ENCODE measurements at places on chromosomes 5 and 9. TPM values are rescaled to one million over a fixed set of nuclear protein-coding genes. Genes with fewer than 3 reads are reported as not detected.

The OSMR gene
- 19.1 TPM for total RNA-seq

The FUT7 gene
- 0.39 TPM for total RNA-seq

The SELENOP gene
- total RNA-seq: 597 TPM

The IFNK gene
- total RNA-seq: not detected

The RORB gene
- total RNA-seq: 0.39 TPM

The NSUN2 gene
- total RNA-seq: 48.9 TPM

GRCh38 chr9:25726871-25727410 lies 48.7 kb upstream of the TUSC1 start:
- no peak for DNase-seq

DNA sequence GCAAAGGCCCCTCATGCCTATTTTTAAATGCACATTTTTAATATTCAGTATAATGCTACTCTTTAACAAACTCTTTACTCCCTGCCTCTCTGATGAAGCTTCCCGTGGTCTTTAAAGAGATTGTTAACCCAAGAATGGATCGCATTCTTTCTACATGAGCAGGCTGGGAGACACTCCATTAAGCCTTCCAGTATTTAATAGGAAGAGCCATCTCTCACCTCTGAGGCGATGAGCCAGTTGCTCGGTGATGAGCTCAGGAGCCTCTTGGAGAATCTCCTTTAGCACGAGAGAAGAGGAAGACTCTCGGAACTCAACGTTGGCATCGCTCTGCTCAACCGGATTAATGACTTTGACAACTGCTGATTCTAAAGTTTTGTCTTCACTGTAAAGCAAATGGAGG lies 59.6 kb downstream of the PRUNE2 start:
- no peak for DNase-seq

- DNase-seq: no peak
These were observed 12.9 kb downstream of the ANXA2R start for GRCh38 chr5:43027054-43027785.

GRCh38 chr5:62974623-62975022 lies 396.0 kb downstream of the LRRC70 start:
- DNase-seq: peak; percentile 4

GRCh38 chr5:172383191-172383802 lies 71.0 kb downstream of the SH3PXD2B start:
- no peak for DNase-seq

DNA sequence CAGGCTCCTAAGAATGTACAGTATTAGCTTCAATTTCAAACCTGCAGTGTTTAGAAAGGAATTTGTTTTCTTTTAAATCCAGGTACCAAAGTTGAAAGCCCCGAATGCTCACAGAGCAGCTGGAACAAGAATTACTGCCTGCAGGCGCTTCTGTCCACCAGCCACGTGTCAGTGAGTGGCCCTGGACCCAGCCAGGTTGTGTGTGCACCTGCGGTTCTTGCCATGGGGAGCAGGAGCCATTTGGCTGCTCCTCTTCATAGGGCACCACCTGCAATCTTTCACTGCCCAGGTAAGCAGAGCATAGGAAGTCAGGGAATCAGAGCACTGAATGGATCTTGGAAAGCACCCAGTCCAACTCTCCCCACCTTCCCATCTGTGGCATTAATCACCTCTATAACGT lies 79.5 kb upstream of the PIP5K1B start:
- DNase-seq: no peak

DNA sequence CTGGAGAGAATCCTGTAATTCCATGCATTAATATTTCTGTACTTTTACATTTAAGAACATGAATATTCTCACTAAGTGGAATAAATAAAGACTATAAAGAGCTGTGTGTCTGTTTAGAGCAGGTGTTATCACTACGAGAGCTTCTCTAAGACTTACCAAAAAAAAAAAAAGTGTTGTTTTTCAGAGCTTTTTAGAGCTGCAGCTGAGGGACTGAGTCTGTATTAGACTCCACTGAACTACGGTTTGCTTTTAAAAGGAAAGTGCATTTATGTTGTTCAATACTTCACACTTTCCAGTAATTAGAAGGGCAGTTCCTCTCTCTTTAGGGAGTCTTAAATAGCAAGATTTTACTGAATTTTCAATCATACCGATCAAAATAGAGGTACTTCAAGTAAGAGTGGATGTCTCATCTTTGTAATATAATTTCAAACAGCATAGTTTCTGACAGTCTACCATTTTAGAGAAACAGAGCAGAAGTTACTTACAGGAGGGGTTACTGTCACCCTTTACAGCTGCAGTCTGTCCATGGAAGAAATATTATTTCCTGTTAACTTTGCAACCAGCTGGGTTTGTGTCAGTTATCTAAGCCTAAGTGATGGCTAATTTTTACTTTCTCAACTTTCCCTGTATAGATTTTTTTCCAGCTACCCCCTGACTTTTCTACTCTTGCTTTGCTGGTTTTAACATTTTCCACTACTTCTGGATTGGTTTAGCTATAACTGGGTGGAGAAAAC lies 2.4 kb downstream of the SYK start:
- no peak for DNase-seq

DNA sequence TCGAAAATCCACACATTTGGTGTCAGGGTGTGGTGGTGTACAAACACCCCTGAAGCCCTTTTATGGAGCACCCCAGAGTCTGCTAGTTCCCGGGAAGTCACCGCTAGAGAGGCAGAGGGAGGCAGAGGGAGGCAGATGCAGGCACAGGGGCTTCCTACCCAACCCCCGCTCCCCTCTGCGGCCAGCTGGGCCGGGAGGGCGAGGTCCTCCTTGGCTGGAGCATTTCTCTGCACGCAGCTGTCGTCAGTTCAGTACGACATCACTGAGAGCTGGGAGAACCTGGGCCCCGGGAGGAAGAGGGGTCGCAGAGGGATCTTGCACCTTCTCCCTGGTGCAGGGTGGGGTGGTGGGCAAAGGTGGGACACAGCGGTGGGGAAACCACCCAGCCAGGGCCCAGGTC lies 15.8 kb upstream of the UBAC1 start:
- DNase-seq: no peak

DNA sequence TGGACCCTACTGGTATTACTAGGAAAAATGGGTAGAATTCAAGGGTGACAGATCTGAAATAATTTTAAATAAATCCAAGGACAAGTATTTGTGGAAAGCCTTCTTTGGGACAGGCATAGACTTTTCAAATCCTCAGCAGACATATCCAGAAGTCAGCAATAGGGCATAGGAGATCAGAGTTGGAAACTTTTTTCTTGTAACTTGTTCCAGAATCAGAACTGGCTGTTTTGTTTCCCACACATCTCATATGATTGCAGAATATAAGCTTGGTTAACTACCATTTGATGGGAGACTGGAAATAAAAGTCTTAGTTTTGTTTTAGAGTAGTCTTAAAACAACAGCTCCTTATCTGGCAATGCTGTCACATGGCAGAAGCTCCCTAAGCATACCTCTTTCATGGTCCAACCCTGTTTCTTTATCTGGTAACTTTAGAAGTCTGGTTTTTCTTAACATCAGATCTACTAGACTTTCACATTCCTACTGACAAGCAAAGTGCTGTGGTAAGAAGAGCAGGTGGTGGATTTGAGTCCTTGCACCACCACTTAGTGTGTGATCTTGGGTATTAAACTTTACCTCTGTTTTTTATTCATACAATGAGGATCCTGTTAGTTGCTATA lies 25.1 kb downstream of the XRCC4 start:
- DNase-seq: no peak

DNA sequence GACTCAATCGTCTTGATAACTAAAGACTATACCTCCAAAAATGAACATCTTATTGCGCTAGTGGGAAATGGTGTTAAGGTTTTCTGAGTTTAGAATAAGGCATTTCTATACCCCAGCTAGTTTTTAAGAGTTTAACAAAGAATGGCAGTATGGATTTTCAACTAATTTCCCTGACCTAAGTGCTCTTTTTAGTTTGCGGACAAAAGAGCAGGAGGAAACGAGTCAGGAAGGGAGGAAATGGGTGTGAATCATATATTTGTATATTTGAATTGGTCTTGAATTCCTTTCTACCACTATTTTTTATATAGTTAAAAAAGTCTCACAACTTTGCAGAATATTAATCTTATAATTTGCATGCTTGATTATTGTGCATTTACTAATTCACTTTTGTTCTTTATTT lies 516.3 kb upstream of the ZNF608 start:
- no peak for DNase-seq

- DNase-seq: no peak
These were observed 36.2 kb downstream of the OTULIN start for GRCh38 chr5:14700478-14701436.

GRCh38 chr9:100219347-100219746 lies 120.3 kb downstream of the INVS start:
- DNase-seq: no peak

GRCh38 chr5:93995126-93995621 lies 253.8 kb upstream of the POU5F2 start:
- no peak for DNase-seq

DNA sequence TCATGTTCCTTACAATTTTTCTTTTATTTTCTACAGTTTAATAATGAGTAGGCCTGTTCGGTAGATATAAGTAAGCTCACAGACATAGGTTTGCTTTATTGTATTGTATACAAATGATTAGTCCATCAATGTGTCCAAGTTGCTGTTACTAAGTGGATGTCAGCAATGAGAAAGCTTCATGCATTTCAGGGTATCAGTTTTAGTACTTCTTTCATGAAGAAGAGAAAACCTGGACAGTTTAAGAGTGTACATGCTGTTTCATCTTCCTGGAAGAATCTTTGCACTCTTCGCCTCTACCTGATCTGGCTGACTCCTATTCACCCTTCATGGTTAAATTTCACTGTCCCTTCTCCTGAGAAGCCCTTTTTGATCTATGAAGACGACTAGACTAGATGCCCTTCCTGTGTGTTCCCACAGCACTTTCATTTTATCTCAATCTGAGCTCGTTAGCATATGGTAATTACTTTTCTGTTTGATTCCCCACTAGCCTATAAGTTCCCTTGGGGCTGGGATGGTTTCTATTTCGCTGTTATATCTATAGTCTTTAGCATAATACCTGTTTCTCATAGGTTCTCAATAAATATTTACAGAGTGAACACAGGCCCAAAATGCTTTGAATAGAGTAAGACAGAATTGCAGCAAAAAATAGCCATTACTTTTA lies 70.7 kb downstream of the CETN3 start:
- DNase-seq: no peak

DNA sequence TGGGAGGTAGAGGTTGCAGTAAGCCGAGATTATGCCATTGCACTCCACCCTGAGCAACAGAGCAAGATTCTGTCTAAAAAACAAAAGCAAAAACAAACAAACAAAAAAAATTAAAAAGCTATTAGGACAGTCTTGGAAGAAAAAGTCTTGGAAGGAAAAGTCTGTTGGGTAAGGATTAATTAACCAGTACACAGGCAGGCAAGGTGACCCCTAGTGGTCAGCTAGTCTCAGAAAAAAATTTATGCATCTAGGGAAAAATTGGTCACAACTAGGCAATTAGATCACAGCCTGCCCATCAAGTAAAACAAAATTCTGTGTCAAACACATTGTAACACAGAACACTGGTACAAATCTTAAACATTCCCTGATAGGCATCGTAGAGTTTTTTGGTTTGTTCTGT lies 6.7 kb upstream of the ANKRD18B start:
- no peak for DNase-seq

DNA sequence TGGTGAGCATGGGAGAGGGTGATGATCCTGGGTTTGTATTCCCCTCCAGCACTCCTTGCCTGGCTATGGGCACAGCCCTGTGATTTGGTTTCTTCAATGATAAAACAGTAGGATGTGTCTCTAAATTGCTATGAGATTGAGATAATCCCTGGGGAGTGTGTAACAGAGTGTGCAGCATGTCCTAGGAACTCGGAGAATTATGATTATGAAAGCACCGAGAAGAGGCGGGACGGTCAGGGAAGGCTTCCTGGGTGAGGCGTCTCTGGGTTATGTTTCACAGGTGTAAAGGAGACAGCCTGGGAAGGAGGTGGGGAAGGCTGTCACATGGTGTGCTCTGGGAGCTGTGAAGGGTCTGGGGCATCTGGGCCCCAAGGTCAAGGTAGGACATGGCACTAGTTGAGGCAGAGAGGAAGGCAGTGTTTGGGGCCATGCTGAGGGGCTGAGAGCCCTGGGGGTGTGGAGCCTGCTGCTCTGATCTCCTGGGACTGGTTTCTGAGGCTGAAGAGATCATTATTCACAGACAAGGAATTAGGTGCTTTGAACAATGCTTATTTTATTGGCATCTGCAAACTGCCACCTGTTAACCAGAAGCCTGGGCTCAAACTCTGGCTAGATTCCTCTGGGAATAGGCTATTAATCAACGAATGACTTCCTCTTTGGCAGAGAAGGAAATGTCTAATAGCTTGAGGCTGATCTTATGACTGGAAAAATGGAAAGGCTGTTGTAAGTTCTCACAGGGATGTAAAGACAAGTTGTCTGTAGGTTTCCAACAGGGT lies 73.8 kb upstream of the IL12B start:
- DNase-seq: peak; percentile 79
